Adrenal gland (tissue), 19 donors: ENCODE measurements at places on chromosomes 16 and 17.

- no peak for DNase-seq
These were observed 301.2 kb downstream of the SEC14L1 start for GRCh38 chr17:77441940-77442339.

DNA sequence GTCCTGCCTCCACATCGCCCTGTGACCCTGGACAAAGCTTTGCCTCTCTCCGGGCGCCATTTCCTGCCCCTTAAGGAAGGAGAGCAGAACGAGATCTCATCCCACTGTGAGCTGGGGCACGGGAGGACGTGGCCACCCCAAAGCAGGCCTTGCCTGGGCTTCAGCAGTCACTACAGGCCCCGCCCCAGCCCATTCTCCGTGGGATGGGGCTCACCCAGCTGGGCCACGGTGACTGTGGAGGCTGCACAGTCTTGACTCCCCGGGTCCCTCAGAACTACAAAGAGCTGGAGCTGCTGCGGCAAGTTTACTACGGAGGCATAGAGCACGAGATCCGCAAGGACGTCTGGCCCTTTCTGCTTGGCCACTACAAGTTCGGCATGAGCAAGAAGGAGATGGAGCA is 28.2 kb downstream of the MNT start:
- no peak for DNase-seq

DNA sequence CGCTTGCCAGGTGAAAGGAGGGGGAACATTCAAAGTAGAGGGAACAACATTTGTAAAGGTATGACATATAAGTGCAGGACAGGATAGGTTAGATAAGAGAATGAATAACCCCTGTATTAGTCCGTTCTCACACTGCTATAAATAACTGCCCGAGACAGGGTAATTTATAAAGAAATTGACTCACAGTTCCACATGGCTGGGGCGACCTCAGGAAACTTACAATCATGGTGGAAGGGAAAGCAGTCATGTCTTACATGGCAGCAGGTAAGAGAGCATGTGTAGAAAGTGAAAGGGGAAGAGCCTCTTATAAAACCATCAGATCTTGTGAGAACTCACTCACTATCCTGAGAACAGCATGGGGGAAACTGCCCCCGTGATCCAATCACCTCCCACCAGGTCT is 223.8 kb downstream of the SOX9 start:
- no peak for DNase-seq

DNA sequence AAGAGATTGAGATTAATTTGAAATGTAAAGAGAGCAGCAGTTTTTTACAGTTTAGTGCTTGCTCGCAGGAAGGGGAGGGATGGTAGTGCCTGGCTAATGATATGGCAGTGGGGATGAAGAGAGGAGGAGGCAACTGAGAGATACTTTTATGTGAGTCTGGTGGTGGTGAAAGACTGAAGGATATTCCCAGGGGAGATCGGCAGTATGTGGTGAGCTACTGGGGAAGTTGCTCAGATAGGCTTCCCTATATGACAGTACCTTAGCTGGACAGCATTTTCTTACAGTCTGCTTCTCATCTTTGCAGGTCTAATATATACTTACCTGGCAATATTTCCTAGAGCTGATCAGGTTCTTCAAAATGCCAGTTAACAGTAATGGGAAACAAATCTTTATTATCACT is 8.6 kb downstream of the CEP95 start:
- DNase-seq = no peak

DNA sequence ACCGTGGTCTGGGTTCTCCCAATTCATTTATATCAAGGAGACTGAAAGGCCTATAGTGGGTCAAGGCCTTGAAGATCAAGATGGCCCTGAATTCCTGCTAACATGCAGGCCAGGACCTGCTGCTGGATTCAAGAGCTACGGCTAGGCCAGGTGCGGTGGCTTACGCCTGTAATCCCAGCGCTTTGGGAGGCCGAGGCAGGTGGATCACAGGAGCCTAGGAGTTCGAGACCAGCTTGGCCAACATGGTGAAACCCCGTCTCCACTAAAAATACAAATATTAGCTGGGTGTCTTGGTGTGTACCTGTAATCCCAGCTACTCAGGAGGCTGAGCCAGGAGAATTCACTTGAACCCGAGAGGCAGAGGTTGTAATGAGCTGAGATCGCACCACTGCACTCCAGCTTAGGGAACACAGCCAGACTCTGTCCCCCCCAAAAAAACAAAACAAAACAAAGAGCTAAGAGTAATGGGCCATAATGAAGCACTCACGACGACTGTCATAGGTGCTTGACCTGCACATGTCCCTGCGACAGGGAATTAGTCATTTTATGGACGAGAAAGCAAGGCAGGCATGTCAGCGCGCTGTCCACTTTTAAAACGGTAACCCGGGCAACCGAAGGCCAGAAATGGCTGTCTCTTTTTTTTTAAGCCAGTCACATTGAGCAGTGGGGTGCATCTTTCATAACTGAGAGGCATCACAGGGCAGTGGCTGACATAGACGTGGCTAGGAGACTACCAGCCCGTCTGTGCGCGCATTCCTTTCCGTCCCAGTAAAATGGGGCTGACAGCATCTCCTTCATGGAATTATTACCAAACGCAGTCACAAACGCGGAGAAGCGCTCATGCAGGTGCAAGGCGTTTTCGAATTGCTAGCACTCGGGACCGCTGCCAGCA is 1.0 kb upstream of the FBRS start:
- DNase-seq = peak; percentile 27

DNA sequence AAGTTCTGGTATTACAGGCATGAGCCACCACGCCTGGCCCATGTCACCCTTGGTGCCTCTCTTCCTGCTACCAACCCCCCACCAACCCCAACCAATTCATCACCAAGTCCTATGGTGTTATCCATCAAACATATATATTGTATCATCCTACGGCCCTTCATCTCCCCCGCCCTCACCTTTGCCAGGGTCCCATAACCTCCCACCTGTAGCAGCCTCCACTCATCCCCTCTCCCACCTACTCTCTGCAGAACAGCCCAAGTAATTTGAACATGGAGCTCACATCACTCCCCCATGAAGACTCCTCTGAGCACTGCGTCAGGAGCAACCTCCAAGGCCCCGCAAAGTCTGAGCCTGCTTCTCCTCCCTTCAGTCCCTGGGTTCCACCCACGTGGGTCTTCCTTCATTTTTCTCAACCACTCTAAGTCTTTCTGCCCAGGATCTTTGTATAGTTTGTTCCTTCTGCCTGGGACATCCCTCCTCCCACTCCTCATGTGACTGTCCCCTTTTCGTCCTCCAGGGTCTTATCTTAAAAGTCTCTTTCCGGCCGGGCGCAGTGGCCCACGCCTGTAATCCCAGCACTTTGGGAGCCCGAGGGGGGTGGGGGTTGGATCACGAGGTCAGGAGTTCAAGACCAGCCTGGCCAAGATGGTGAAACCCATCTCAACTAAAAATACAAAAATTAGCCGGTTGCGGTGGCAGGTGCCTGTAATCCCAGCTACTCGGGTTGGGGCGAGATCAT is 7.0 kb upstream of the HID1 start:
- DNase-seq = no peak

DNA sequence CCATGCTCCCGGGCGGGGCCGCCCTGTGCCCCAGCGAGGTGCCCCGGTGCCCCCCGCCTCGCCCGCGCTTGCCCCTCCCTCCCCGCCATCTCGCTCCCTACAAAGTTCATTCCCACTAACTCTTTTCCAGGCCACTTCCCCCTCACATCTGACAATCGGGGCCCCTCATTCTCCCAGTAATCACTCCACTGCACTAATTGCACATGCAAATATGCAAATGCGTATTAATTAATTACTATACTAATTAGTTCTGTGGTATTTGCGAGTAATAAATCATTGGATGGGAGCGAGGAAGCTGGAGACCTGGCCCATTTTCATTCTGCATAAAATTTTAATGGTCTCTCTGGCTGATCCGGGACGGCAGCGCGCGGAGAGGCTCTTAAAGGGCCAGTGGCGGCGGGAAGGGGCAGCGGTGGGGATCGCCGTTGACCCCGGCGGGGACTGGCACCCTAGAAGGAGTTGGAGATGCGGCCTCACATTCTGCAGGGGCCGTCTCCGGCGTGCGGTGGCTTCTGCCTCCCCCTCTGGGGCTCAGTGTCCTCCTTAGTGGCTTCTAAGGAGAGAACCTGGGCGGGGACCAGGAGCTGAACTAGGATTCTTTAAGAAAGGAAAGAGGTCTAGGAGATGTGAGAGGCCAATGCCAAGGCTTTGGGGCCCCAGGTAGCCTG is 8.4 kb upstream of the PPP1R1B start:
- no peak for DNase-seq

- DNase-seq = no peak
These were observed 11.5 kb downstream of the HSD17B2 start for GRCh38 chr16:82046541-82046940.

GRCh38 chr17:31726980-31727427 is 132.0 kb downstream of the COPRS start:
- DNase-seq = no peak

DNA sequence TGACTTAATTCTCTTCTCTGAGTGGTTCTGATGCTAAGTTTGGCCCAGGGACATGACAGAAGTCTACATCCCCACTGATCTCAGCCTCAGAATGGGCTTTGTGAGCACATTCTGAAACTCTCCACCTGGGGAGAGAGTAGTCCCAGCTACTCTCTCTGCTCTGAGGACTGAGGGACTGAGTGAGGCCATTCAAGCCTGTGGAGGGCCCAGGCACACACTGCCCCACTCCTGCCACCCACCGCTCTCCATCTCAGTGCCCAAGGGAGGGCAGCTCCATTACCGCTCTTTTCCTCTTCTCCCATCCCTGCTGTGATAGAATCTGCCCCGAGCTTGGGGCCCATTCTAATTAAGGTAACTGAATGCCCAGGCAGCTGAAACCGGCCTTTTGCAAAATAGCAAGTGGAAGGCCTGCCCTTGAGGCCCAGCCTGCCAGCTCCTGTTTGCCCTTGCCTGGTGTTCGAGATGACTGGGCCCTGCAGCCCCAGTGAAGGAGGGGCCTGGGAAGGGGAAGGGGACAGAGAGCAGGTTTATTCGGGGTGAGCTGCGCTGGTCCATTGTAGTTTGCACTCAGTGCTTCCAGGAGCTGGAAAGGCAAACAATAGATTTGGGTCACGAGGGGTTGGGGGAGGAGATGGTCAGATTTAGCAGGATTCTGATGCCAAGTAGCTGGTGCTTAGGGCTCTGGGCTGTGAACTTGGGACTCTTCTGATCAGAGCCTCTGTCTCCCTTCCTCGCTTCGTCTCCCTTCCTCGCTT is 76.2 kb downstream of the RAB11FIP4 start:
- DNase-seq = no peak

- no peak for DNase-seq
These were observed 55.9 kb downstream of the STX8 start for GRCh38 chr17:9519583-9520272.

DNA sequence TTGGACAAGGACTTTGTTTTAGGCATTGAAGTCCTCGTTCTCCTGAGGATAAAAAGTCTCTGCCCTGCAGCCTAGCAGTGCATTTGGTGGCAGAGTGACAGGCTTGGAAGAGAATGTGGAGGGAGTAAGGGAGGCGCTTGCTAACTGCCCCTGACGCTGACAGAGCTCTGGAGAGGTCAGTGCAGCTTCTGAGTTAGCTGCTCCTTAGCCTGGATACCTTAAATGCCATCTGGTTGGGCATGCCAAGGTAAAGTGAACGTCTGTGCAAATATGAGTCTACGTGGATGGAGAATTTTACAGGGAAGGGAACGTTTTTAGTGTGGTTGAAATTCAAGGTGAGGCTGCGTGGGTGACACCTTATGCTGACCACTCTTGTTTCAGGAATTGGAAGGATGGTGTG is 44.4 kb downstream of the SEC14L1 start:
- peak; percentile 68 for DNase-seq

DNA sequence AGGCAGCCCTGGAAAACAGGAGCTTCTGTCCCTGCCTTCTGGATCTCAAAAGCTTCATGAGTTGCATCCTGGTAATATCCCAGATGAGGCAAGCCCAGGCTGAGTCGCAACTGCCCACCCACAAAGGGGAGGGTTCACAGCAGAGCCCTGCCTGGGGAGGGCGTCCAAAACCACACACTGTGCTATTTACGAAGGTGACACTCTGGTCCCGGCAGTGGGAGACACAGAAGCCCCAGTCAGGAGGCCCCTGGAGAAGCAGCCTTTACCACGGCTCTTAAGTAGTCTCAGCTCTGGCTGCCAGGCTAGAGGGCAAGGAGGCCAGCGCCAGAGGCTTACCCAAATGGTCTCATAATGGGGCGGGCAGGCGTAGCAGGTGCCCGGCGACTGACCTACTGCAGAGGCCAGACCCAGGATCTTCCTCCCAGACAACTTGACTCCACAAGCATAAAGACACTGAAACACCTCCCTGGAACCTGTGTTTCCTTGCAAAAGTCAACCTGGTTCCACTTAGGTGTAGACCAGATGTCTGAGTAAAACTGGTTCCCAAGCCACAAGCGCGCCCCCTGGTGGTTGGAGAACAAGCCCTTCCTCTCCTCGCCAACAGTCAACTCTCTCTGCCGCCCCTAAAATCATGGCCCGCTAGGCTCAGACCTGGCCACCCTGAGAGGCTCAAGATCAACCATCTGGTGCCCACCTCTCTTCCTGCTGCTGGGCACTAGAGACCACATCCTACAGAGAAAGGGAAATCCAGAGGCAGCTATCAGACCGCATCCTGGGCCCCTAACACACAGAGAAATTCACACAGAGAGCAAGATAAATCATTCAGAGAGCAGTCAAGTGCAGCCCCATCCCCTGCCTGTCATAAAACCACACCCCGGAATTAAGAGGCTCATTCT is 5.2 kb downstream of the AXIN2 start:
- peak; percentile 72 for DNase-seq

DNA sequence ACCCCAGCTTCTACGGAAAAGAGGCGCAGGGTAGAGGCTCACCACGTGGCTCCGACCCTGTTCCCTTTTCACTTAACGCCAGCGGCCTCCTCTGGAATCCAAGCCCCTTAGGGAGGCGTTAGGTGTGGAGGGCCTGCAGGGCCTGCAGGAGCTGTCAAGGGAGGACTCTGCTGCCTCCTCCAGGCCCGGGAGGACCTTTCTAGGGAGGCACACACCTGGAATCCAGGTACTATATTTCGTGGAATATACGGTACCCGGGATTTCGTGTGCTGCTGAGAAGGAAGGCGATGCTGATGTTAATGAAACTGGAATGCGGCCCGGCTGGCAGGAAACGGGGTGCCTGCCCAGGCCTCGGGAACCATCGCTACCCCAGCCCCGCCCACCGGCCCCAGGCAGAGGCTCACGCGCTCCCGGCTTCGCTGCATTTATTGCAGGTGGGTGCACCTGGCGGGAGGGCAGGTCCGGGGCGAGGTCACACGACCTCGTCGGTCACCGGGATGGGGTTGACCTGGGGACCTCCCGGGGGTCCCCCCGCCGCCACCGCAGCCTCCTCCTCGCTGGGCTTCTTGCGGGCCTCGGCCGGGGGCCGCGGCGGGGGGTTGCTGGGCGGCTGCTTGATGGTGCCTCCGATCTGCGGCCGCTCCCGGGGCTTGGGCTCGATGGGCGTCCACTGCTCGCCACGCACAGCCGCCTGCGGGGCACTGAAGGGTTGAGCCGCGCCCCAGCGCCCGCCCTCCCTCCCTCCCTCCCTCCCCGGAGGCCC is 4.7 kb downstream of the IL17C start:
- DNase-seq = no peak

- no peak for DNase-seq
These were observed 1161.5 kb downstream of the CDH11 start for GRCh38 chr16:63960321-63960720.

- no peak for DNase-seq
These were observed 2.8 kb upstream of the KIF2B start for GRCh38 chr17:53819956-53820355.

GRCh38 chr17:73267648-73268537 is 6.2 kb upstream of the CPSF4L start:
- no peak for DNase-seq
